ENCODE measurements at places on chromosomes 6 and 20.
A peak's percentile ranks its signal among the peaks of the same experiment; 100 is the strongest.

DNA sequence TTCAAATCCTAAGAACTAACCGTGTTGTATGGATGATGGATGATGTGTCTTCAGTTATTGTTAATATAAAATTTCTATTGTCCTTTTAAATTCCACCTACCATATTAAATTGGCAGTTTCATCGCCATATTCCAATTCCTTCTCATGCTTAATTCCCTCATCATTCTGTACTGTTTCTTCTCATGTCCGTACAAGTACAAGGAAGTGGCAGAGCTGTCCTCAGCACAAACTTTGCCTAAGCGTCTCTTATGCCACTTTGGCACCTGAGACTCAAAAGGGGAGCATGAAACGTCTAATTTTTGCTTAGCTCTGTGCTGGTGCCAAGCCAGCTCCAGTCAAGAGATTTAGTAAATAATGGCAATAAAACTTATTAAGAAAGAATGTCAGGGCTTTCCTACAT, 158.2 kb upstream of the LAMA2 start:
- ATAC-seq = peak; percentile 50

DNA sequence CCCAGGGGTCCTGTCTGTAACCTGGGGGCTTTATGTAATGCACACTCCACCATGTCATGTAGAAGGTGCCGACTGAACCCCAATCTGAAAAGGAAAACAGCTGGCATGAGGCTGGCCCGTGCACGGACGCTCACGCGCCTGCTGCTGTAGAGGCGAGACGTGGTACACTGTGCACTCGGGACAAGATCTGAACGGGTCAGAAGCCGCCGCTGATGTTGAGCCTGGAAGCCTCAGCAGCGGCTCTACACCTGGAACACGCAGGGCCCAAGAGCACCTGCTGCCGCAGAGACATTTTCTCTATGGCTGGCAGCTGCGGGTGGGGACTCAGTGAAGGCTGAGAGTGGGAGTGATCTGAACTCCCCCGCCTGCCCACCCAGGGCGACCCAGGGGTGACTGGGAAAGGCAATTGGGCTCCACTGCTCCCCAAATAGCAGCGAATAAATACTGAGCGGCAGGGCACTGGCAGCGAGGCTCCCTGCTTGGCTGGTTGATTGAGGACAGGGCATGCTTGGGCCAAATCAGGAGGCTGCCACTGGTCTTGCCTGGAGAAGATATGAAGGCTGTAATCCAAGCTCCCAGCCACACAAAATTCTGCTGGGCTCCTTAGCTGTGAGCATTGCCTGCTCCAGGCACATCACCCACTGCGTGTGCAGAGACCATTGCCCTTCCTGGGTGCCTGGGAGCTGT, 2.5 kb upstream of the OGFR start:
- ATAC-seq = no peak

- ATAC-seq = no peak
Measured at GRCh38 chr6:167000759-167001158, 1.6 kb downstream of the CEP43 start.

DNA sequence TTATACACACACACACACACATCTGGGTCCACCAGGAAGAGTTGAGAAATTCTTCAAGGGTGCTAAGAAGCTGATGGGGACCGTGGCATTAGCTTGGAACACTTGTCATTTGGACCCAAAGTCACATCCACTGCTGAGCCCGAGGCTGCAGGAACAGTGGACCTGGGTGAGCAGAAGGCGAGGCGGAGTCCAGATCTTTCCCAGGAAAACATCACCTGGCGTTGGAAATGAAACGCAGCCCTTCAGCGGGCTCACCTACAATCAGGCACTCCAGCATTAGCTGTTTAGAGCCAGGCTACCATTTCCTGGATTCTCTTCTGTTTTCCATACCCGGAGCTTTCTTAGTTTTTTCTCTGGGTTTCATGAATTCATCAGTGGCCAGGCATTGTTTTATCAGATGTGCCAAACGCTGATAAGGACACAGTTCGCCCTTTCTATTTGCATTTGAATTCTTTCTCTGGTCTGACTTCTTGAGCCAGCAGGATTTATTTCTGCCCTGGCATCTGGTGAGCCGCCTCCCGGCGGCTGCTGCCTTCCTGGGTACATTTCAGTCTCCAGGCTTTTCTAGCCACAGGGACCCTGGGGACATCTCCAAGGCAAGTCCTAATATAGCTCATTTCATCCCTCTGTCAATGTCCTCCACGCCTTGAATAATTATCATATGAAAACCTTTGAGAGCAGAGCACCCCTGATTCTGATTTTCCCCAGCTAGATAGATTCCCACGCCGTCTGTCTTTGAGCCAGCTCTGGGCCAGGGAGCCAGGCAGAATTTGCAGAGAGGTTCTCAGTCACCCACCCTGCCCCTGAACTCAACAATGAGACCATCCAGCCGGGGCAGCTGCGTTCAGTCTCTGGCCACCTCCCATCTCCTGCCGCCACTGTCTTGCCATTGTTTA, 170.9 kb downstream of the TTLL2 start:
- ATAC-seq = no peak

DNA sequence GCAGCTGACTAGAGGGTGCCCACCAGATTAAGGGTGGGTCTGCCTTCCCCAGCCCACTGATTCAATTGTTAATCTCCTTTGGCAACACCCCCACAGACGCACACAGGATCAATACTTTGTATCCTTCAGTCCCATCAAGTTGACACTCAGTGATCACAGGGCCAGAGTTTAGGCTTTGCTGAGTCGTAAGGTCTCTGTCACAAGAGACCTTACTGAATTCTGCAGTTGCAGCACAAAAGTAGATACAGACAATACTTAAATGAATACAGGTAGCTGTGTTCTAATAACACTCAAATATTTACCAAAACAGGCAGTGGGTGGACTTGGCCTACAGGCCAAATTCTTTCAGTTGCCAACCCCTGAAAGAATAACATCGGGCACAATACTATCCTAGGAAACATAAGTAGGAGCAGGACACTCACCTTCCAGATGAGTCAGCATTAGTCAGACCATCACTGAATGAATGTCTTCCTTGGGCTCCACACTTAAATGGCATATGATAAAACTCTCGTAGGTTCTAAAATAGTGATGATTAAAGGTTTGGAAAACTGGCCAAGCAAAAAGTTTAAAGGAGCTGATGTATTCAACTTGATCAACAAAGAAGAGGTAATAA, 190.0 kb downstream of the UBE3D start:
- ATAC-seq = peak; percentile 91

GRCh38 chr20:2693286-2694007, 867 bp downstream of the EBF4 start:
- peak; percentile 17 for ATAC-seq

DNA sequence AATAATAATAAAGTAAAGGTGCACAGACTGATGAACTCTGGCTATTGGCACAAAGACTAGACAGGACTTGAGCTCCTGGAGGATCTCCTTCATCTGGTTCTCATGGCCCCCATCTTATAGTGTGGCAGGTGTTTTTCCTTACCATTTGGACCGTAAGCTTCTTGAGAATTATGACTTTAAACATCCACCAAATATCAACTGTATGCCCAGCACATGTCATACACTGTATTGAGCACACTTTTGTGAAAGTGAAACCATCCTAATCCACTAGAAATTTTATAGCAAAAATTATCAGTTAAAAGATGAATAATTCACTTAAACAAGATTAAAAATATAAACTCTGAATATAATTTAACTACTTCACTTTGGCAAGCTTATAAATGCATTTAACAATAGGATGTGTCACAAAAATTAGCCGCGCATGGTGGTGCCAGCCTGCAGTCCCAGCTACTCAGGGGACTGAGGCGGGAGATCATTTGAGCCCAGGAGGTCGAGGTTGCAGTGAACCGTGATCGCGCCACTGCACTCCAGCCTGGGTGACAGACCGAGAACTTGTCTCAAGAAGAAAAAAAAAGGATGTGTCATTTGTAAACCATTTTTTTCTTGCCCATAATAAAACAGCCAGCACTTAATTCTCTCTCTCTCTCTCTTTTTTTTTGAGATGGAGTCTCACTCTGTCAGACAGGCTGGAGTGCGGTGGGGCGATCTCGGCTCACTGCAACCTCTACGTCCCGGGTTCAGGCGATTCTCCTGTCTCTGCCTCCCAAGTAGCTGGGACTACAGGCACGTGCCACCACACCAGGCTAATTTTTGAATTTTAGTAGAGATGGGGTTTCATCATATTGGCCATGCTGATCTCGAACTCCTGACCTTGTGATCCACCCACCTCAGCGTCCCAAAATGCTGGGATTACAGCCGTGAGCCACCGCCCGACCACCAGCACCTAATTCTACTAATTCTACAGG, 9.1 kb downstream of the HIVEP2 start:
- ATAC-seq = no peak

DNA sequence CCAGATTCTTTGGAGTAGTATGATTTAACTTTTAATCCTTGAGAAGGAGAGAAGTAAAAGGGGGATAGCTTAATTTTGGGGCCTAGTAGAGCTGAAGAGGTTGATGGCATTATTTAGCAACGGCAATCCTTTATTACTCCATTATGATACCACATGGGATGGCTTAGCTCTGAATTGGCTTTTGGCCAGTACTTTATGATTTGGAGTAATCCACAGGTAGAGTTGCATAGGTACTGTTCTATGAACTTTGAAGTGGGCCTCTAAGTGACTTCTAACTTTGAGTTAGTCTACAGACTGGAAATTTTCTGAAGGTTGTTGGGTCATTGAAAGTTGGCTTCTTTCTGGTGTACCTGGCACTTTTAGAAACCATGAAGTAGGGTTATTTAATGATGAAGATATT, 11.6 kb downstream of the YWHAB start:
- no peak for ATAC-seq

DNA sequence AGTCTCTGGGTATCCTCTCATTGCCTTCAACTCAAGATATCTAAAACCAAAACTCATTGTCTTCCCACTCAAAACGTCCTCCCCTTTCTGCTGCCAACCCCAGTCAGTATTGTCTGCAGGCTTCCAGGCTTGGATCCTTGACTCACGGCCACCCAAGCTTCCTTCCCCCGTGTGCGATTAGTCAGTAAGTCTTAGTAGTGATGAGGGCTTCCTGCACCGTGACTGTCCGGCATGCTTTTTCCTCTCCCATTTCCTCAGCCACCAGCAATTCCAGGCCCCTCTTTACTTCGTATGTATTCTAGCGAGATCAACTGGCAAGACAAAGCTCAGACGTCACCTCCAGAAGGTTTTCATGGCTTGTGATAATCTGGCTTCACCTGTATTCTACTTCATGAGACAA, 88.6 kb upstream of the DUSP22 start:
- ATAC-seq = no peak

All from esophagus mucosa (tissue), 1 donor.